ENCODE measurements at places on chromosomes 1 and 21.

GRCh38 chr1:30299393-30299792 lies 424.0 kb downstream of the MATN1 start:
- DNase-seq = no peak

DNA sequence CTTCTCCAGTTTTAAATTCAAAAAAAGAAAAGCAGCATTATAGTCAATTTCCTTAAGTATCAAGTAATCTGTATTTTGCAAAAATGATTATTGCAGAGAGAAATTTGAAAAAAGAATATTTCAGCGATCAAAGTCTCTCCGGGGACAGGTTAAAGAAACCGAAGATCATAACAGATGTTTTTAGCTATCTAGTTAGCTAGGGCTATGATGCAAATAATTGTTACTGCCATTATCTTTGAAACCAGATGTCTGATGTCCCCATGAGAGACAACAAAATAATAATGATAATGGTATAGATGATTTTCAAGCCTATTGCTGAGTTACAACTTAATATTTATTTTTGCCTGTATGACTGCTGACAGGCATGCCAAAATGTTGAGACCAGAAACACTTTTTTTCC lies 1326.0 kb downstream of the PLA2G4A start:
- no peak for DNase-seq

GRCh38 chr1:160567858-160568682 lies 11.2 kb downstream of the CD84 start:
- DNase-seq = peak; percentile 86

DNA sequence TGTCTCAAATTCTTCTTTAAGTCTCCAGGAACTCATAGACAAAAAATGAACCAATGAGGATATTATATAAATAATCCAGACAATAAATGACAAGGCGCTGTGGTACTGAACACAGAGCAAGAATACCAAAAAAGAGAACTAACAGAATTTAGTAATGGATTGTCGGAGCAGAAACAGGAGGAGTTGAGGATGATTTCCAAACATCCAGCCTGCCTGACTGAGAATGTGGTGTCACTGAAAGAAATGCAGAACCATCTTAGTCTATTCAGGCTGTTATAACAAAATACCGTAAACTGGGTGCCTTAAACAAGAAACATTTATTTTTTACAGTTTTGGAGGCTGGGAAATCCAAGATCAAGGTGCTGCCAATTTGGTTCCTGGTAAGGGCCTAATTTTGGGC lies 79.7 kb downstream of the RGS2 start:
- no peak for DNase-seq

GRCh38 chr1:245609354-245610150 lies 454.8 kb downstream of the KIF26B start:
- no peak for DNase-seq

DNA sequence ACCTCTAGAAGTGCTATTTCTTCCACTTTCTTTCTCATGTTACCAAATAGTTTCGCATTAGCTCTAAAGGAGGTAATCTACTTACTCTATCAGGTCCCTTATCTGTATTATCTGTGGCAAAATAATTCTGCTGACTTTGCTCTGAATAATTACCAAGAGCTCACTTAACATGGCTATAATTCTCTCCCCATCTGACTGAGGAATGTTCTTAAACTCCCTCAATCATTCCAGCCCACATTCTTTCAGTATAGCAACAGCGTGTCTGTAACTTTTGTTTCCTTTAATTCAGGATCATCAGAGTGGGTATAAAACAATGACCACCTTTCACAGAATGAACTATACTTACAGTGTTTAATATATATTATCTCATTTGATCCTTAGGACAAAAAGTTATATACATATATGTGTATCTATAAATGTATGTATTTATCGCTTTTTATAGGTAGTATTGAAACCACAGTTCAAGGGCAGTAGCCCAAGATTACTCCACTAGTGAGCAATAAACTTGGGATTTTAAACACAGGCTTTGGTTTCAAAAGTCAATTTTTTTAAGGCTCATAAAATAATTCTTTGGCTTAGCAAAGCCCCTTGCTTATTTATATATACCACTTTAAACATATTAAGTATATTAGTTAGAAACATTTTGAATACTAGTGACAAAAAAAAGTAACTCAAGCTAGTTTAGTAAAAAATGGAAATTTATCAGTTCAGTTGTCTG lies 36.1 kb upstream of the ST6GALNAC3 start:
- DNase-seq = no peak

- DNase-seq = no peak
Measured at GRCh38 chr1:166944186-166944967, 31.0 kb downstream of the ILDR2 start.

DNA sequence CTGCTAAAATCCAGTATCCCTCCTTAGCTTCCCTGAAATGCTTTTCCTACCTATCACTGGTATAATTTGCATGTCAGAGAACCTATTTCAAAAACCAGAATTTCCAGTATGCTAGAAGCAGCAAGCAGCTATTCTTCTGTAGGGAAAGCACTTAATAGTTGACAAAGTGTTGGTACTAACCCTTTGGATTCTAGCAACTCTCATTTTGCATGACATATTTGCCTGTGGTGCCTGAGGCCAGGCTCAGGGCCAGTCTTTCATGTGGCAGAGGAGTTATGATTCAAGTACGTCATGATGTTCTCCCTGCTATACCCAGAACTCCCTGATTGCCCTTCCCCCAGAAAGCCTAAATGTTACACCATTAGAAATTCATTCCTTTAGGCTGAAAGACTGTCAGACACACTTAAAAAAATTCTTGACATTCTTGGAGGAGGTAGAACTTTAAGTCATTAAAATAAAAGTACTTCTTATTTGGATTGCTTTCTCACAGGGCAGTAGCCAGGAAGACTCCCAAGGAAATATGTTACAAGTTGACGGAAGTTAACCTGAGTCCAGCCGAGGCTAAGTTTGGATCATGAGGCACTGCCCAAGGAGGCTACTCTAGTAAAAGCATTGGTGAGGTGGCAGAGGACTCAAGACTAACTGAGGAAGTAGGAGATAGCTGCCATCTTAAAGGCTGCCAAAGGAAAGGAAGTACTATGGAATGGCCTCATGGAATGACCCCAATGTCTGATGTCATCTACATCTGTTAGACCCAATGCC lies 298.4 kb upstream of the SPAG17 start:
- DNase-seq = no peak

Measured in activated effector memory CD4-positive, alpha-beta T cell treated with anti-CD3 and anti-CD28 coated beads, Interleukin-2, amount 50 U/mL, for 16 hours (primary cell).